ENCODE measurements at places on chromosomes 7 and 10.

DNA sequence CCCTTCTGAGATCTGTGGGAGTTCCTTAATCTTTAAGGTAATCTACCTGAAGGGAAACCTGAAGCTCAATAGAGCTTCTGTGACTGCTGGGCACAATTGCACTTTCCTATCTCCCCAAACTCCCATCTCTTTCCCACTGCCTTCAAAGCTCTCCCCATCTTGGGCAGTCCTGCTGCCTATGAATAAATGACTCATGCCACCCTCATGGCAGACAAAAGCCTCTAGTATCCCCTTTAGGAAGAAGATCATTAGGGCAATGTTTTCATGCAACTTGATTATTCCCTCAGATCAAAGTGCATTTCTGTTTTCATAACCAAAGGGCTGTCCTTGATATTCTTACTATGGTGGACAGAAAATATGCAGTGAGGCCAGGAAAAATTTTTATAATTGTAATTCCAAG lies 704.9 kb upstream of the LRRN3 start:
- peak; percentile 10 for DNase-seq

GRCh38 chr7:130297628-130298543 lies 4.9 kb downstream of the CPA4 start:
- no peak for DNase-seq

DNA sequence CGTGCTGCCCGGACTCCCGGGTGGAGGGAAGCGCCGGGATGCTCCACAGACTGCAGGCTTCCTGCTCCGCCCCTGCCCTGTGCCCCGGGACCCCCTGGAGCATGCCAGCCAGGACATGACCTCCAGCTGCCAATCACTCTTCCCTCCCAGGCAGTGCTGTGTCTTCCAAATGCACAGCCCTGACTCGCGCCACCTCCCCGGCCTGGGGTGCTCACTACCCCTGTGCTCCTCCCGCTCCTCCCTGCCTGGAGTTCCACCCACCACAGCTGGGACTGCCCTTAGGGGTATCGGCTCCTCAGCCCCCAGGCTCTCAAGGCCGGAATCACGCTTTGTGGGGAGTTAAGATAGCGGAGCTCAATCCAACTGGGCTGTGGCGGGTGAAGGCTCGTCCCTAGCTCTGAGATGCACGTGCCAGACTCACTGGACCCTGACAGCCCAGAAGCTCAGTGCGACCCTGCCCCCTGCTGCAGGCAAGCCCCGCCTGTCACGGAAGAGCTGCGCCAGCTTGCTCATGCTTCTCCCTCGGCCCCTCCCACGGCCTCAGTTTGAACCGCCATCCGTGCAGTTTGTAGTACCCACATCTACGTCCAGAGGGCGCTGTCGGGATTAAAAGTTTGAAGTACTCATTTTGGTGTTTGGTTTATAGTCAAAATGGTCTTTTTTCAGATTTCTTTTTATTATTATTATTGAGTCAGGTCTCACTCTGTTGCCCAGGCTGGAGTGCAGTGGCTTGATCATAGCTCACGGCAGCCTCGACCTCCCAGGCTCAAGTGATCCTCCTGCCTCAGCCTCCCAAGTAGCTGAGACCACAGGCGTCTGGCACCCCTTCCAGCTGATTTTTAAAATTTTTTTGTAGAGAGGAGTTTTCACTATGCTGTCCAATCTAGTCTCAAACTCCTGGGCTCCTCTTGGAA lies 142.5 kb upstream of the TCERG1L start:
- DNase-seq: peak; percentile 10

DNA sequence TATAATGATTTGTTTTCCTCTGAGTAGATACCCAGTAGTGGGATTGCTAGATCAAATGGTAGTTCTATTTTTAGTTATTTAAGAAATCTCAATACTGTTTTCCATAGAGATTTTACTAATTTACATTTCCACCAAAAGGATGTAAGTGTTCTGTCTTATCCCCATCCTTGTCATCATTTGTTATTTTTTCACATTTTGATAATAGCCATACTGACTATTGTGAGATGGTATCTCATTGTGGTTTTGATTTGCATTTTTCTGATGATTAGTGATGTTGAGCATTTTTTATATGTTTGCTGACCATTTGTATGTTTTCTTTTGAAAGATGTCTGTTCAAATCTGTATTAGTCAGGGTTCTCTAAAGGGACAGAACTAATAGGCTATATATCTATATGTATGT lies 160.0 kb upstream of the TMEM229A start:
- no peak for DNase-seq

GRCh38 chr7:106111655-106112117 lies 426 bp downstream of the SYPL1 start:
- DNase-seq: peak; percentile 51

- DNase-seq: no peak
These were observed 156.0 kb downstream of the GLI3 start for GRCh38 chr7:42080841-42081586.

- DNase-seq: no peak
These were observed 798 bp downstream of the ZNF425 start for GRCh38 chr7:149125189-149125862.

GRCh38 chr7:22651534-22652243 lies 75.3 kb upstream of the IL6 start:
- peak; percentile 62 for DNase-seq

DNA sequence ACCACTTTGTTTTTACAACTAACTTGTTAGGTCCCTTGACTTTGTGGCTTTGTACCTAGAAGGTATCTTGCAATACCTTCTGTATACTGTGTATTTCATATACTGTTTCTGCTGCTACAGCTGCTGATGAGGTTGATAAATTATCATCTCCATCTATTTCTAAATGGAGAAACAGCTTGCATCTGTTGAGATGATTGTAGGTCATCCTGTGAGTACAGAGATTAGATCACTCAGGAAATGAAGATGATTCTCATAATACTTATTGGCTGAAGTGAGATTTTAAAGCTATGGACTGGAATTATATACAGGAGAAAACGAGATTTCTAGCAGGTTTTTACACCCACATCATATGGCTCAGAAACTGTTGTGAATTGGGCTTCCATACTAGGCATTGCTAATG lies 280.5 kb downstream of the KCND2 start:
- DNase-seq: no peak

DNA sequence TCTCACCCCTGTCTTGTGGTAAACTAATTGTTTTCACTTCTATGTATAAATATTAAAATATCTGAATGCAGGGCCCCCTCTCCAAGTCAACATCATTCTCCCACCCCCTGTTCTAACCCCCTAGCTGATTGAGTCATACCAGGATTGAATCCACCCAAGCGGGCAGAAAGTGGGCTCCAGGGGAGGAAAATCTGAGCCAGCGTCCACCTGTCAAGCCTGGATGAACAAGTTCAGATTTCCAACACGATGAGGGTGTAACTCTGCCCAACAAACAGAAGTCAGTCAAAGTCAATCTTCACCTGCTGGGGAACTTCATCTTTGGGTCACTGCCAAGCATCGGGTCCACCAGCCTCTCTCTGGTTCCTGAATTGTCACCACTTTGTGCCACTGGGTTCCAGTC lies 162.9 kb upstream of the CELF2 start:
- no peak for DNase-seq

DNA sequence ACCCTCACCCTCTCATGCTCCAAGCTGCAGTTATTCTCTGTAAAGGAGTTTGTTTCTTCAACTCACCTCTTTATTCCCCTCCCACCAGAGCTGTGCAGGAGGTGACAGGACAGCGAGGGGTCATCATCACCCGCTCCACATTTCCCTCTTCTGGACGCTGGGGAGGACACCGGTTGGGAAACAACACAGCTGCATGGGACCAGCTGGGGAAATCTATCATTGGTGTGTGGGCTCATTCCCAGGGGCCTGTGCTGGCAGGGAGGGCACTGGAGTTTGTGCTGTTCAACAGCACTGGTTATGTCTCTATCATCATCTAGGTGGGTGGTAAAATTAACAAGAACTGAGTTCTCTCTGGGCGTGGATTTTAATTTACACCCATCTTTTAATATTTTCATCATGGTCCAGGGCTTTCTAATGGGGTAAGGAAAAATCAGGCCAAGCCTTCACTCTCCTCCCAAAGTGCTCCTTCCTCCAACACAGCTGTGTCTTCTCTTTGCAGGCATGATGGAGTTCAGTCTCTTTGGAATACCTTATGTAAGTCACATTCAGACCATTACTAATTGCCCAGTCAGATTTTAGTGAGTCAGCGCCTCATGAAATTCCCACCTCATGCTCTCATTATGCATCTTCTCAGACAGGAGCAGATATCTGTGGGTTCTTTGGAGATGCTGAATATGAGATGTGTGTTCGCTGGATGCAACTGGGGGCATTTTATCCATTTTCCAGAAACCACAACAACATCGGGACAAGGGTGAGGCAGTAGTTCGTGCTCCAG lies 61.6 kb downstream of the PRSS58 start:
- peak; percentile 3 for DNase-seq

- DNase-seq: no peak
These were observed 170.9 kb upstream of the INHBA start for GRCh38 chr7:41873741-41874140.

DNA sequence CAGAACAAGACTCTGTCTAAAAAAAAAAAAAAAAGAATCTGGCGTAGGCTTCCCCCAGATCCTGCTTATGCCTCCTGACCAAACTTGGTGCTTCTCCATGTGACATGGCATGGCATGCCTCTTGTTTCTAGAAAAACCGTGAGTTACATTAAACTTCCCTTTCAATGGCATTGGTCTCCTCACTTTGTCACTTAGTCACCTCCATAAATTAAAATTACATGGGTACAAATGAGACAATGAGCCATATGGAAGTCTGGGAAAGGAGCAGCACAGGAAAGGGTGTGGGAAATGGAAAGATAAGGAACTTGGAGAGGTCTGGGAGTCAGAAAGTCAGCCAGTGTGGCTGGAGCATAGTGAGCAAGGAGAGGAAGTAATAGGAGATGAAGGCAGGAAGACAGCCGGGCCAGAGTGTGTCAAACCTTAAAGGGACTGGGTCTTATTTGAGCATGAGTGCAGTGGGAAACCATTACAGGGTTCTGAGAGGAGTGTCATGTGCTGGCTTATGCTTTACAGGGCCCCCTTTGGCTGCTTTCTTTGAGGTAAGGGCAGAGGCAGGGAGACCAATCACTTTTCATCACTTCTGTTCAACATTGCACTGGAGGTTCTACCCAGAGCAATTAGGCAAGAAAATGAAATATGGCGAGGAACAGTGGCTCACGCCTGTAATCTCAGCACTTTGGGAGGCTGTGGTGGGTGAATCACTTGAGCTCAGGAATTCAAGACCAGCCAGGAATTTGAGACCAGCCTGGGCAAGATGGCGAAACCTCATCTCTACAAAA lies 21.3 kb upstream of the ZMIZ2 start:
- no peak for DNase-seq

- DNase-seq: no peak
These were observed 113.7 kb downstream of the LRMDA start for GRCh38 chr10:75544993-75545706.

GRCh38 chr7:93933156-93933555 lies 11.6 kb downstream of the GNG11 start:
- no peak for DNase-seq

DNA sequence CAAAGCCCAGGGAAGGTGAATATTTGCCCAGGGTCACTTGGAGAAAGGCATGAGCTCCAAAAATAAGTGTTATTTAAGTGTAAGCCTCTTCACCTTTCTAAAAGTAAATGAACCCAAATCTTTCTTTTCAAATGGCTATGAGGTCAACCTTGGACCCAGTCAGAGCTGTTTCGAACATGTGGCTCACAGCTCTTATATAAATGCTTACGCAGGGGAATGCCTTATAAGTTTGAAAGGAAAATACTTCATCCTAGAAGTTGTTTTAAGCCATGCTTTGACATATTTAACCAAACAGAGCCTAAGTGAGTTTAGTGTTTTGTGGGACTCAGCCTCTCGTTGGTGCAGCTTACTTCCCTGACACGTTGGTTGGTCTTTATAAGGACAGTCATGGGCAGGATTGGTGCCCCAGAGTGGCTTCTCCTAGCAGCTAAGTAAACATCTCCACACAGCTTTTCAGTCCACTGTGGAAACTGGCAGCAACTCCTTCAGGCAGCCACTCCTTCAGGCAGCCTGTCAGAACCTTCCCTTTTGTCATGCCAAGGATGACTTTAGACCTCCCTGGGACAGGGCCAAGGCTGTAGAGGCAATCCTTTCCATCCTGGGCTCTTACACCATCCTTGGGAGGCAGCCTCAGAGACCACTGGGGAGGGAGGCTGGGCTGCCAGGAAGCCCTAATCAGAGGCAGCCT lies 43.6 kb downstream of the MINDY4 start:
- no peak for DNase-seq

DNA sequence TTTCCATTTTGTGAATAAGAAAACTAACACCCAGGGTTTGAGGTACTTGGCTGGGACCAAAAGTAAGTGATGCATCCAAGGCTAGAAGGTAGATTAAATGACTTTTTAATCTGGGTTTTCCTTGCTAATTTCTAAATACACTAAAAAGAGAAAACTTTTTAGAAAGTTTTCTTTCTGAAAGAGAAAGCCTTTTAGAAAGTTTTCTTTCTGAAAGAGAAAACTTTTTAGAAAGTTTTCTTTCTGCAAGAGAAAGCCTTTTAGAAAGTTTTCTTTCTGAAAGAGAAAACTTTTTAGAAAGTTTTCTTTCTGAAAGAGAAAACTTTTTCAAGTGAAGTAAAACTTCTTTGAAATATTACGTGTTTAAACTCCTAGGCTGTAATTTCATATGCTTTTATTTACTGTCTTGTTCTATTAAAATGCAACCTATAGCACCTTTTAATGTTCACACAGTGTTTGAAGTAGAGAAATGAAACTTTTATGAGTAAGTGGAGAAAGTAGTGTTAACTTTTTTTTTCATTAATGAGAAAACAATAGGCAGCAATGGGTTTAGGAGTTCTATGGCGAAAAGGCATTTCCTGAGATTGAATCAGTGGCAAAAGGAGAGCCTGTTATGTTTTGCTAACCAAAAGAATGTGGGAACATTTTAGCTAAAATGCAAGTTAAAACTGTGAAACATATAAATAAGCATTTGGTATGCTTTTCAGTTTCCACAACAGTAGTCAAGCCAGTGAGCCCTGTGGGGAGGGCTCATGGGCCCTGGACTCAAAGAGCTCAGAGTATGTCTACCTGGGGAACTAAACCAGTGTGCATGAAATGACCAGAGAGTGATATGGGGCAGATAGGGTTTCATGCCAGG lies 103.7 kb downstream of the RBM20 start:
- no peak for DNase-seq

- no peak for DNase-seq
These were observed 36.9 kb downstream of the HSPA12A start for GRCh38 chr10:116705498-116705897.

DNA sequence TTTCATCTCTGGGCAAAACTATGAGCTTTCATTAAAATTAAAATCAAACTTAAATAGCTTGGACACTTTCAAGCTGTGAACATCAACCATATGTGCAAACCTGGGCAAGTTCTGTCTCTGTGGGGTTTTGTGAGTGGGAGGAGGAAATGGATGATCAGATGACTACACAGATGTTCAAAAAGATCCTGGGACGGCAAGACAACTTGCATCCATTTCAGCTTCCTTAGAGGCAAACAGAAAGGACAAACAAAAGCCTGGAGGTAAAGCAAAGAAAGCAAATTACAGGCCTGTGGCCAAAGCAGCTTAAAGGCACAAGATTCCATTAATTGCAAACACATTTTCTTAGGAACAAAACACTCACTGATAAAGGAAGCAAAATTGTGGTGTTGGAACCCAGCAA lies 222.2 kb downstream of the NEBL start:
- no peak for DNase-seq

GRCh38 chr7:50853311-50853710 lies 70.6 kb upstream of the GRB10 start:
- DNase-seq: no peak

GRCh38 chr10:120145107-120145506 lies 252.6 kb downstream of the SEC23IP start:
- DNase-seq: no peak
